ENCODE measurements at places on chromosomes 5 and 9.

GRCh38 chr5:351921-352245 lies 30.4 kb downstream of the AHRR start:
- DNase-seq: no peak

DNA sequence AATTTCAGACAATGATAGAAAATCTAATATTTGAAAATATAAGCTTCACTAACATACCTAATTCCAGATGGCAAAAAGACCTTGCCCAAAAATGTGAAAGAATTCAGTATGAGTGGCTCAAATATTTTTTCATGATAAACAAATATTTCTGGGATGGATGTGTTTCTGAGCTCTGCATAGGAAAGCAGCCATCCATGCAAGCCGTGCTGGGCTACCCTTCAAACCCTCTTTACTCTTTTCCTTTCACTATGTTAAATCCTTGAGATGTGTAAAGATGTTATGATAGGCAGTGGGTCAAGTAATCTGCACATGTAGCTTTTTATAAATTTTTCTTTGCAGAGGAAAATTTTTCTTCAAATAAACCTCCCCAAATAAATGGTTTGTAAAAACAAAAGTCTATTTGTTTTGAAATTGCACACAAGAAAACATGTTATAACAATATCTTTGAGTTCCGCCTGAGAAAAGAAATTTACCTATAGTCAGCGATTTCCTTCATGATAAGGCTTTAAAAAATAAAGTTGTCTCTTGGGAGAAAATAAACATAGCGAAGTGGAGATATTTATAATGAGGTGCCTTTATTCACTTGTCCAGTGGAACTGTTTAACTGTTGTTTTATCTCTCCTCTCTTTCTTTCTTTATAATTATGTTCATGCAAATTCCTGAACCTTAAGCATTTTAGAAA lies 154.3 kb upstream of the PITX1 start:
- no peak for DNase-seq

- no peak for DNase-seq
Measured at GRCh38 chr5:5285906-5286305, 136.6 kb upstream of the ICE1 start.

- no peak for DNase-seq
Measured at GRCh38 chr9:78939311-78940065, 632.3 kb upstream of the TLE4 start.

DNA sequence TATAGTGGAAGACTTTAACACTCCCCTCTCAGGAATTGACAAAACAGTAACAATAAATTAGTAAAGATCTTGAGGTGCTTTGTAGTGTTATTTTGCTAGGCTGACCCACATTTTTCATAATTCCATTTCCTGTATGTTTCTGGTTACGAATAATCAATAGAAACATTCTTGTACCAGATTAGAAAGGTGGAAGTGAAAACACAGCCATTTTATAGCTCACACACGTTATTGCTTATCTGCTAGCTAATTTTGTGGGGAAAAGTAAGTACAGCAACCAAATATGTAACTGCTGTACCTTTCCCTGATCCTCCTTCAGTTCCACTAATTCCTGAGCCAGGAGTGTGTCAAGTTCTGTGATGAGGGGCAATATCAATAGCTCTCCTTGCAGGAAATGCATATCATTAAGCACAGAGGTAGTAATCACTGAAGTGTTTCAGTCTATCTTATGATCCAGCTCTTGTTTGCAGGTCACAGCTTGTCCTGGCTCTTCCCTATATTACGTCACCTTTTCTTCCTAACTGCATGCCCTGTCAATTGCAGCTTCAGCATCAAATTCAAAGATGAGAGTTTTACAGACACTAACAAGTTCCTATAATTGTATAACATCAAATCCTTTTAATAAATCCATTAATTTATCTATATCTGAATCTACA lies 59.4 kb downstream of the MINAR2 start:
- DNase-seq: no peak

DNA sequence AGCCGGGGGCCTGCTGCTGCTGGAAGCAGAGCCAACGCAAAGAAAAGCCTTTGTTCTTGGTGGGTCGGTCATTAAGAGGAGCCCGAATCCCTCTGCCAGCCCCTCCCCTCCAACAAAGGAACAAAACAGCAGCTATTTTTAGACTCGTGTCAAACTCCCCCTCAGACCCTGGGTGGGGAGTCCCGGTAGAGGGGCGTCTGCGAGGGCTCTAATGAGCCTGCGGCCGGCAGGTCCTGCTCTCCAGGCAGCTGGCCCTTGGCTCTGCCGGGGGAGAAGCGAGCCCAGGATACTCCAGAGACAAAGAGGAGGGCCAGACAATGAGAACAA lies 114.0 kb downstream of the LHX2 start:
- no peak for DNase-seq

- DNase-seq: no peak
Measured at GRCh38 chr5:96861076-96861475, 15.2 kb upstream of the ERAP2 start.

DNA sequence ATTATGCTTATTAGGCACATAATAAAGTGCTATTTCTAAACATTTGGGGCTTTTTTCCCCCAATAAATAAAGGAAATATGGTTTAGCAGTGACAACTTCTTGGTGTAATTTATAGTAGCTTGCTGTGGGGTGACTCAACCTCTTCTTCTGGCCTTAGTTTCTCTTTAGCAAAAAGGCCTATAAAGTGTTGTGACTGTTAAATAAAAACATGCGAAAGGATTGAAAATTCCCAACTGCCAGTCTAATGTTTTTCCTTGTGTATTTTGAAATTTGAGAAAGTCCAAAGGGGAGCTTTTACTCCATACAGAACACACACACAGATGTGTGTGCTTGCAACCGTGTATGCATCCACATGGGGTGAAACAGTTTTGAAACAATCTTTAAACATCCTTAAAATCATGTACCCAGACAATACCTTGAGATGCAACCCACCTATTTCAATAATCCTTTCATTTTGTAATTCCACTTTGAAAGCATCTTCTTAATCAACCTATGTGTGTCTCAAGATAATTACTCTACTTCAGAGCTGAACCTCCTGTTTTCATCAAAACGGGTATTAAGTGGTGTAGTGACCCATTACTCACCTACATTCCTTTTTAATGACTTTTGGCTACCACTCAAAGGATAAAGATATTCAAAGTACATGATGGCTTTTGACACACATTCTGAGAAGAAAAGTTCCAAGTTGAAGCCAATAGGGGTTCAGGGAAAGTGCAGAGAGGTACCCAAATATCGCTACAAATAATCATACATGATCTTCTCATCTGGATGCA lies 123.8 kb downstream of the DROSHA start:
- no peak for DNase-seq

DNA sequence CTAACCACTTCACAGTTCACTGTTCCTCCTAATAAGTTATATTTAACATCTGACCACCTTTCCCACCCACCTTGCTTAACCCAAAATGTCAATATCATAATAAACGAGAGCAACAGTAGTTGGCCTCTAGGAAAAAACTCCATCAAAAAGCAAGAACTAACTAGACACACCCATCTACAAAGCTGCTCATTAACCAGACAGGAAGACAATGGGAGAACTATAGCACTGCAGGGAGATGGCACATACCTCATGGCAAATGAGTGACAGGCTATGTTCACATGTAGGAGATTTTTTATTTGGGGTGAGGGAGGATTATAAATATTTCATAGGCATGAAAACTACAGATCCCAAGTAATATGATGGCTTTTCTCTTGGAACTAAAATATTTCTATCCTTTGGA lies 23.6 kb upstream of the CDK5RAP2 start:
- DNase-seq: no peak

- DNase-seq: no peak
Measured at GRCh38 chr5:61840361-61840760, 465.6 kb upstream of the KIF2A start.

GRCh38 chr5:83000922-83001321 lies 76.3 kb downstream of the TMEM167A start:
- no peak for DNase-seq

- no peak for DNase-seq
Measured at GRCh38 chr5:115817386-115817785, 927 bp upstream of the CDO1 start.

- DNase-seq: no peak
Measured at GRCh38 chr9:121278477-121279261, 10.7 kb downstream of the GSN start.

GRCh38 chr5:109939116-109939682 lies 249.5 kb downstream of the MAN2A1 start:
- DNase-seq: no peak

- DNase-seq: no peak
Measured at GRCh38 chr9:114273461-114273881, 49.4 kb upstream of the ORM1 start.

DNA sequence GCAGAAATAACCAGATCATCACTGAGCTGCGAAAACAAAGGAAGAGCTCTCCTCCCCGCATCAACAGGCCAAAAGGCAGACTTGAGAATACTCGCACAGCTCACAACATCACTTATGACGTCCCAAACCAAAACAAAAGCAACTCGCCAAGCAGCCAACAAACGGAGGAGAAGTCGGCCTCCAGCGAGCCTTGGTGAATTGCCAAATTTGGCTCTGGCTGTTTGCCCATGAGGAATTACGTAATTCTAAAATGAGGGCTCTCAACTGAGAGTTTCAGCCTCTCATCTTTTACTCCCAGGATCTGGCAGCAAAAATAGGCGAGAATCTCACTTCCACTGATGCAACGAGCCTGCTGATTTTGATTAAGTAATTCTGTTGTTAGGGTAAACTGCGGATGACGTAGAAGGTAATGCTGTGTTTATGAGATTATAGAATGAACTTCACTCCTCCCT lies 51.7 kb upstream of the SEMA6A start:
- DNase-seq: no peak

DNA sequence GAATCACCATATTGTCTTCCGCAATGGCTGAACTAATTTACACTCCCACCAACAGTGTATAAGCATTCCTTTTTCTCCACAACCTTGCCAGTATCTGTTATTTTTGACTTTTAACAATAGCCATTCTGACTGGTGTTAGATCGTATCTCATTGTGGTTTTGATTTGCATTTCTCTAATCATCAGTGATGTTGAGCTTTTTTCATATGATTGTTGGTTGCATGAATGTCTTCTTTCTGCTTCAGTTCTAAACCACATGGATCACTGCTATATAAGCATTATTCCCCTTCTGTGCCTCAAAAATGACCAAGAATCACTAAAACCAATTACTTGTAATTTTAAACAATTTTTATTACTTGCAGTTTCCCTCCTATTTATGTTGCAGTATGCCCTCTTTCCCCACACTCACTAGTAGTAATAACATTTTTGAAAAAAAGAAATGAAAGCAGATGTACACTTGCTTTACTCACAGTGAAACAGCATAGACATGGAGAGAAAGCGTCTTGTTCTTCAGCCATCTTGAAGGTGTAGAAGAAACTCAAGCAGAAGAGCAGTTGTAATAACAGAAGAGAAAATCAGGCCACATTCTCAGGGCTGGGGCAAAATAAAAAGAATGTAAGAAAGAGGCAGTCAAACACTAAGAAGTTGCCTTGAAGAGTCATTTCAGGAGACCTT lies 4.5 kb upstream of the TMEM252 start:
- no peak for DNase-seq

DNA sequence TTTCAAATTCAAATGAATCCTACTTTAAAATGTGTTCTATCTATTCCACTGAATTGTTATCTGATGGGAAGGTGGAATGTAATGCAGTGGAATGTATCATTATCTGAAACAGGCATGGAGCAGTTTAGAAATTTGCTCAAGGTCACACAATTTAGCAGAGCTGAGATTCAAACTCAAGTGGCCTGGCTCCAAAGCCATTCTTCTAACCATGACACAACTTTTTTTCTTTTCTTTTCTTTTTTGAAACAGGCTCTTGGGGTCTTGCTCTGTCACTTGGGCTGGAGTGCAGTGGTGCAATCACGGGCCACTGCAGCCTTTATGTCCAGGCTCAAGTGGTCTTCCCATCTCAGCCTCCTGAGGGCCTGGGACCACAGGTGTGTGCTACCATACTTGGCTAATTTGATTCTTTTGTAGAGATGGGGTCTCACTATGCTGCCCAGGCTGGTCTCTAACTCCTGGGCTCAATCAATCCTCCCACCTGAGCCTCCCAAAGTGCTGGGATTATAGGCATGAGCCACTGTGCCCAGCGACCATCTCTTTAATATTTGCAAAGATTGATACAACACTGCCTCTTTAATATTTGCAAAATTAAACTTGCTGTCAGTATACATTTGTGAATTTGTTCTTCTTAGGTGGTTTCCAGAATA lies 50.0 kb downstream of the CAST start:
- DNase-seq: no peak

GRCh38 chr9:12843735-12844134 lies 68.9 kb downstream of the LURAP1L start:
- no peak for DNase-seq

DNA sequence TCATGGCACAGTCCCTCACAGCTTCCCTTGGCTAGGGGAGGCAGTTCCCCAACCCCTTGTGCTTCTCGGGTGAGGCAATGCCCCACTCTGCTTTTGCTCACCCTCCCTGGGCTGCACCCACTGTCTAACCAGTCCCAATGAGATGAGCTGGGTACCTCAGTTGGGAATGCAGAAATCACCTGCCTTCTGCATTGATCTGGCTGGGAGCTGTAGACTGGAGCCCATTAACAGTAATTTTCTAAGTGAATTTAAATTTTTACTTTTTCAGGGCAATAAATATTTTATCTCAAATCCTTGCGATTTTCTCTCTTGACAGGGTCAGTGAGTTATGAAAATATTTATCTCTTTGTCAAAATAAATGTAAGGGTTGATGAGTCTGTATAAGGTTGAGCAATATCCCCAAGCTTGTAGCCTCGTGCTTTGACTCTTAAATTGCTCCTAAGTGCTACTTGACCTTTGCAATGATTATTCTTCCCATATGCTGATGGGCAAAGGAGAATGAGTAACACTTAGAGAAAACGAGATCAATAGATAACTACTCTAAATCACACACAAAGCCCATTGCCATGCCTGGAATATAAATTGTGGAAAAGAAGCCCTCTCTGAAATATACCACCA lies 82.1 kb upstream of the MOCS2 start:
- no peak for DNase-seq

DNA sequence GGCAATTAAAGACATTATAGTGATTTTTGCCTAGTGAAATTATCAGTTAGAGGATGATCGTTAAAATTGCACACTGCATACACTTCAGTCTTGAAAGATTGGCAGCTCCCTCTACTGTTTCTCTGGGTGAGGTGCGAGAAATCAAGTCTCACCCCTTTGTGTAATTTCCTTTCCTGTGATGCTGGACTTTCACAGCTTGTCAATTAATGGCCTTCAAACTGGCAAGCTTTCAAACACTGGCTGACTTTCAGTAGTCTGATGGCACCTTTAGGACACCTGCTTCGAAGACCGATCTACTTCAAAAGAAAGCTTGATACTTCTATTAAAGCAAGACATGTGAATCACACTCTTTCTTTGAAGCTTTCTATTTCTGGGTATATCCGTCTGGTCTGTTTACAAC lies 706.7 kb upstream of the PTPRD start:
- no peak for DNase-seq
